Activated T-cell treated with anti-CD3 and anti-CD28 coated beads, Interleukin-2, amount 50 U/mL, for 4 hours (primary cell): ENCODE measurements at places on chromosomes 16 and 17. TPM values are rescaled to one million over a fixed set of nuclear protein-coding genes. Genes with fewer than 3 reads are reported as not detected.

Gene HAP1
- total RNA-seq: 0.18 TPM

Gene GP1BA
- total RNA-seq: 0.49 TPM

Gene OR3A3
- not detected for total RNA-seq

Gene NGFR
- 0.49 TPM for total RNA-seq

Gene TERB1
- total RNA-seq: not detected

Gene NUPR1
- 0.63 TPM for total RNA-seq

- DNase-seq: no peak
Measured at GRCh38 chr16:74474416-74474815, 53.1 kb upstream of the CLEC18B start.

DNA sequence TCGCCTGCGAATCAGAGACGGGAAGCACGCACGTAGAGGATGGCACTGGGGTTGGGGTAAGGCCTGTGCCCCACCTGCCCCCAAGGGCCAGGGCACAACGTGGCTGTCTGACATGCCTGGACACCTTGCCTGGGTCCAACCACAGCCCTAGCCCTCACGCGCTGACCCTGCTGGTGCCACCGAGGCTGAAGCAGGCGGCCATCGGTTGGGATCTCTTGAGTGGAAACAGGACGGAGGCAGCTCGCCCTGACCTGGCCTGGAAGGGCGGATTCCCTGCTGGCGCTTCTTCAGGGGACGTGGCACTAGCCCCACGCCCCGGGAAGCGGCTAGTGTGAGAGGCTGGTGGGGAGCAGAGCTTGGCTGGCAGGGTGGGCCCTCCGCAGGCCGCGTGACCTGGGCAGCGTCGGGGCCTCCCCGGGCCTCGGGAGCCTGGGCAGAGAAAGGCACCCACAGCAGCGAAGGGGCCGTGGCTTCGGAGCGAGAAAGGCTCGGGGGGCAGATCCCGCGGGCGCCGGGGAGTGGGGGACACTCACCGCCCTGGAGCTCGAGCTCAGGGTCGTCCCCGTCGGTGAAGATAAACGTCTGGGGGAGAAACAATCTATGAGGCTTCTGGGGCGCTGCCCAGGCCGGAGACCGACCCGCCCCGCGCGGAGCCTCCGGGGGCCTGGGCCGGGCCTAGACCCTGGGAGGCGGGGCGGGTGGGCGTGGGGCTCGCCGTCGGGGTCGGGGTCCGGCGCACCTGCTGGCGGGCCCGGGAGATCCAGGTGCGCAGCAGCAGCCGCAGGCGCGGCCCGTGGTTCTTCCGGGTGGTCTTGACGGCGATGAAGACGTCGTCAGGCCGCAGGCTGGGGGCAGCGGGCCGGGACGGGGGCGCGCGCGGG lies 610 bp downstream of the RFNG start:
- no peak for DNase-seq

GRCh38 chr16:80899809-80900592 lies 95.6 kb upstream of the CDYL2 start:
- no peak for DNase-seq

GRCh38 chr16:77711179-77711578 lies 11.1 kb upstream of the NUDT7 start:
- DNase-seq: no peak

GRCh38 chr17:36470499-36470898 lies 16.0 kb upstream of the ZNHIT3 start:
- no peak for DNase-seq

DNA sequence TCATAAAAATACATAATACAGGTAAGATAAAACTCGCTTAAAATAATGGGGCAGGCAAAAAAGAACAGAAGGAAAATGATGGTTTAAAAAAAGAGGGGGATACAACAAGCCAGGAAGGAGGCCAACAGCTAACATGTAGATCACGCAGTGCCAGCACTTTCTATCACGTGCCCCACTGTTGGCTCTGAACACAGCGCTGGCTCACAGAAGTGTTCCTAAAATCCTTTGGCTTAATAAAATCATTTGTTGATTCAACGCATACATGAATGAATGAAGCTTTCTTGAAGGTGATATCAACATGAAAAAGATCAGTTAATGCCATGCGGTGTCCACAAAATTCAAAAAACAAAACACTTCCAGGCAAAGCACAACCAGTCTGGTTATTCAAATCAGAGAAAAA lies 8.5 kb downstream of the ITGAE start:
- DNase-seq: no peak

- no peak for DNase-seq
Measured at GRCh38 chr17:17161759-17162158, 44.4 kb downstream of the PLD6 start.

DNA sequence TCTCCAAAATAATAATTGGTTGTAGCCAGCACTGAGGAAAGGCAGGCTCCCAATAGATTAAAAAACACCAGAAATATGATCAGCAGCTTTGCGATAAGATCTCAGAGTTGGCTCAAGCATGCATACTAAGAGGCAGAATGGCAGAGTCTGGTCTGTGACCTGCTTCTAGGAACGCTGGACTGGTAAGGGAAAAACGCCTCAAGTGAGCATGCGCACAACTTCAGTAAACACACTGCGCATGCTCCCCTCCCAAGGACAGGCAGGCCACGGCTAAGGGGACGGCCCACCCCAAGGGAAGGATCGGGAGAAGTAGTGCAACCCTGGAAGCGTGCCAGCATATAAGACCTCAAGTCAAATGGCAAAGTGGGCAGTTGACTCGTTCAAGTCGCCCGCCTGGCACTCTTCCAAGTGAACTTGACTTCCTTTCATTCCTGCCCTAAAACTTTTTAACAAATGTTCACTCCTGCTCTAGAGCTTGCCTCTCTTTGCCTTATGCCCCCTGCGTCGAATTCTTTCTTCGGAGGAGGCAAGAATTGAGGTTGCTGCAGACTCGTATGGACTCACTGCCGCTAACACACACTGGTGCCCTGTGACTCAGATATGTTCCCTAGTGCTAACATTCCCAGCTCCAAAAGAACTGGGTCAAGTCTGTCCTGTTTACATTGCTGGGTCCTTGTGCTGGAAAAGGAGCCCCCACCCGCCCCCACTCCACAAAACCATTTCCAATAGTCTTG lies 22.4 kb upstream of the PRM1 start:
- no peak for DNase-seq

DNA sequence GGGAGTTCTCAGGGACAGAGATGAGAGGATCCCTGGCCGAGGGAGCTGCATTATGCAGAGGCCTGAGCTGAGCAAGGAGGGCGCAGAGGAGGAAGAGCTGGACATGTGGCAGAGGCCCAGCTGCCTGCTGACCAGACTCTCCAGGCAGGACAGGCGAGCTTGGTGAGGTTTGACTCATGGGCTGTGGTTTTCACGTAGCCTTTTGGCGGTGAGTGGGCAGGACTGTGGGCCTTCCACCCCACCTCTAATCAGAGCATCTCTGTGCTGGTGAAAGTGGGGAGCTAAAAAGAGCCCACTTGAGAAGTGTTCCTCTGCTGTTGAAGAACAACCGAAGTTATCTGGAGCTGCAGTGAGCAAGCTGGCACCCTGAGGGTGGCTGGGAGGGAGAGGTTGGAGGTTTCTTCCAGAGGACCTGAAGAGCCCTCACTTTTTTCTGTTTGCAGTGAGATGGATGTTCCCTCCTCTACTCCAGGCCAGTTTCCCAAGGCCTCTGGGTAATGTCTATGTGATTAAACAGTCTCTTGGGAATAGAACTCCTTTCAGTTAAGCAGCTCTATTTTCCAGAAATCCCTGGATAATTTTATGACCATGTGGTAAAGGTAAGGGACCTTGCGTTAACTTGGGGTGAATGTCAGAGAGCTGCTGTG lies 11.9 kb downstream of the EPN2 start:
- no peak for DNase-seq

DNA sequence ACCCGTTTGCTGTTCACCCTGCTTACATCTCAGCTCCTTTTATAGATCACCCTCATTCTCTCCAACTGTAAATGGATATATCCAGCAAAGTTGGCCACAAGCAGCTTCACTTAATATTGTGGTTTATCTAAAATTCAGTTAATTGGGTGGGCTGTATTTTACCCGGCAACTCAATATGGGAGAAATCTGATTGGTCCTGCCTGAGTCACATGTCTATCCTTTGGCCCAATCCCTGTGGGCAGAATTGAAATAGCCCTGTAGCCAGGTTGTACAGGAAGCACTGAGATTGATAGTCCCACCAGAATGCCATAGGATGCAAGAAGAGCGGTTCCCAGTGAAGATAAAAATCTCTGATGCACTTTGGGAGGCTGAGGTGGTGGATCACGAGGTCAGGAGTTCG lies 73.2 kb downstream of the AIPL1 start:
- DNase-seq: no peak

DNA sequence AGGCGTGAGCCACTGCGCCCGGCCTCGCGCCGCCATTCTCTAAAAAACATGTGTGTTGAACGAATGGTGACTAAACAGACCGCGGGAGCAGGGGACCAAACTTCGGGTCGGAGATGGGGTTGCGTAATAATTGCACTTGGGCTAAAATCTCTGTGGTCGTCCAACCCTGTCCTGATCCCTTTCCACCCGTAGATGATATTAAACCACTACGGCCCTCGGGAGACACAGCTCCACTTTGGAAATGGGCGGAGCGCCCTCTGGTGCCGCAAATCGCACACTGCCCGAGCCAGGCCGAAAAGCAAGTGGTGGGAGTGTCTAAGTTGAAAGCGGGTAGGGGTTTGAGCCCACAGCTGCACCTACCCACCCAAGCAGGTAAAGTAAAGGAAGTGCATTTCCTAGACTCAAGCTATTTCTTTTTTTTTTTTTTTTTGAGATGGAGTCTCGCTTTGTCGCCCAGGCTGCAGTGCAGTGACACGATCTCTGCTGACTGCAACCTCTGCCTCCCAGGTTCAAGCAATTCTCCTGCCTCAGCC lies 17.0 kb downstream of the CAVIN1 start:
- peak; percentile 86 for DNase-seq

GRCh38 chr17:7413346-7413985 lies 5.8 kb downstream of the NLGN2 start:
- DNase-seq: no peak

DNA sequence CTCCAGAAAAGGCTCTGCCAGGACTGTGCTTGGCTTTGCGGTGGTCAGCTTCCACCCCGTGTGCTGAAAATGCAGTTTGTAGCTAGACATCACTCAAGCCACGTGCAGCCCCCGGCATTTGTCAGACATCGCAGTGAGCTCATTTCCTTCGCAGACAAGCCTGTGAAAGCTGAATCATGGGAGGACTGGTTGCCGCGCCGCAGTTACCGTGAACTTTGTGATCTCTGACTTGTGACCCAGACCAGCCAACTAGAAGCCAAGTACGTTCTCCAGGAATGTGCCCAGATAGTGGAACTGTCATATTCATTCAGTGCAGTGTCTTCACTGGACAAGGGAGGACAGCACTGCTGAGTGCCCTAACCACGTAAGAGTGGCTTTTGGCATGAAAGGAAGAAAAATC lies 58.1 kb downstream of the NDE1 start:
- no peak for DNase-seq
